Type B pancreatic cell (in vitro differentiated cells): ENCODE measurements at places on chromosomes 12 and 14.

GRCh38 chr12:105548626-105549025 is 218.1 kb downstream of the C12orf75 start:
- H3K27ac ChIP-seq = no peak overlapping the region
- H3K4me3 ChIP-seq = no peak overlapping the region
- peaks cover 1% of the 10 kb centered on the region for H3K4me1 ChIP-seq
- no peak for DNase-seq
- no peaks in the 10 kb centered on the region for H3K36me3 ChIP-seq

DNA sequence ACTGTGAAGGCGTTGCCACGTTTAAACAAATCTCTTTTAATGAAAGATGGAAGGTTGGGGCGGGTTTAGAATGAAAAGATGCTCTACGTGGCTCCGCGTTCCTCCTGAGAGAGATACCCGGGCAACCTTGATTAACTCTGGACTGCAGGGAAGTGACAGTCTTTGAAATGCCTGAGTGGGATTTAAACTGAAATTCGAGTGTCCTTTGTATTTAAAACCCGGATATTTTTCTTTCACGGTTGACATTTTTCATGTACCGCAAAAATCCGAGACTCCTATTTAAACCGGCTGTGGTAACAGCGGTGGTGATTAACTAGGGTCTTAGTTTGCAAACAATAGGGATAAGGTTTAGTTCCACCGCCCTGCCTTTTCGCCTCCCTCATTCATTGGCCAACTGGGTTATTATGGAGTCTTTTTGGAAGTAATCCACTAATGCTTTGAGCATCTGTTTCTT is 707 bp downstream of the G2E3 start:
- H3K4me1 ChIP-seq = peaks cover 19% of the 10 kb centered on the region
- H3K36me3 ChIP-seq = peaks cover 22% of the 10 kb centered on the region
- H3K27ac ChIP-seq = peak overlapping the region; percentile 98

DNA sequence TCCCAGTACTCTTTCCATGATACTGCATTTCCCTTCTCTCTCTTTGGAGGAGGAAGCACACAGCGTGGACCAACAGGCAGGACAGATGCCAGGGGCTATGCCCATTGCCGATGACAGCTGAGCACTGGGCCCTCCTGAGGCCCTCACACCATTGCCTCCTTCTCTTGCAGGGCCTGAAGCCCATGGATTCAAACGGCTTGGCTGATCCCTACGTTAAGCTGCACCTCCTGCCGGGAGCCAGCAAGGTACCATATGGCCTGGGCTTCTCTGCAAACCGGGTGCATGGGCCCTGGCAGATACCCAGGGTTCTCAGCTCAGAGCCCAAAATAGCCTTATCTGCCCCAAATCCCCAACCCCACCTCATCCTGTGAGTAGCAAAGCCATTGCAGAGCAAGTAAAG is 25.2 kb upstream of the OAS1 start:
- H3K27me3 ChIP-seq = peaks cover 64% of the 10 kb centered on the region
- no peaks in the 10 kb centered on the region for H3K36me3 ChIP-seq
- H3K27ac ChIP-seq = no peak overlapping the region
- no peaks in the 10 kb centered on the region for H3K4me1 ChIP-seq
- no peak for DNase-seq

- H3K4me1 ChIP-seq = peaks cover 18% of the 10 kb centered on the region
- H3K4me3 ChIP-seq = no peak overlapping the region
- no peaks in the 10 kb centered on the region for H3K27me3 ChIP-seq
- H3K27ac ChIP-seq = no peak overlapping the region
- H3K36me3 ChIP-seq = peaks cover 50% of the 10 kb centered on the region
Measured at GRCh38 chr12:12987421-12987820, 12.6 kb downstream of the HEBP1 start.

DNA sequence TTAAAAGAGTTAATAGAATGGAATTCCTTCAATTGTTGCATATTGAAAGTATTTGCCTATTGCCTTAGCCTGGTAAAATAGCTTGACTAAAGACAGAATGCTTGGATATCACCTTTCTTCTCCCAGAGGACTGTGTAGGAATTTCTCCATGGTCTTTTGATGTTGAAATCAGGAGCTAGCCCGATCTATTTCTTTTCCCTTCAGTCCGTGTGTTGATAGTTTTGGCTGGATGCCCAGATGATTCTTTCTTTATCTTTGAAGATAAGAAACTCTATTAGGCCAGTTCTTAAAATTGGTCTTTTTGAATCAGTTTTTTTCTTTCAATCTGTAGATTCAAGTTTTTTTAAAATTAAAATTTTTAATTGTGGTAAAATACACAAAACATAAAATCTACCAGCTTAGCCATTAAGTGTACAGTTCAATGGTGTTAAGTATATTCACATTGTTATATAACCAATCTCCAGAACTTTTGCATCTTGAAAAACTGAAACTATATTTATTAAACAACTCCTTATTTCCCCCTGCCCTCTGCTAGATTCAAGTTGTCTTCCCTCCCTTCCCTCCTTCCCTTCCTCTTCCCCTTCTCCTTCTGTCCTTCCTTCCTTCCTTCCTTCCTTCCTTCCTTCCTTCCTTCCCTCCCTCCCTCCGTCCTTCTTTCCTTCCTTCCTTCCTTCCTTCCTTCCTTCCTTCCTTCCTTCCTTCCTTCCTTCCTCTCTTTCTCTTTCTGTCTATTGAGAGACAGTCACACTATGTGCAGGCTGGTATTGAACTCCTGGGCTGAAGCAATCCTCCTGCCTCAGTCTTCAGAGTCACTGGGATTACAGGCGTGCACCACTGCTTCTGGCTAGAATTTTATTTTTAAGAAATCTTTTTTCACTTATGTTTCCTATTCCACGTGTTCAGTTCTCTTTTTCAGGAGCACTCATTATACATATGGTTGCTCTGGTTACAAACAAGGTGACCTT is 10.1 kb downstream of the LACRT start:
- H3K36me3 ChIP-seq = no peaks in the 10 kb centered on the region
- no peak overlapping the region for H3K27ac ChIP-seq
- no peak for DNase-seq
- H3K4me3 ChIP-seq = no peak overlapping the region

DNA sequence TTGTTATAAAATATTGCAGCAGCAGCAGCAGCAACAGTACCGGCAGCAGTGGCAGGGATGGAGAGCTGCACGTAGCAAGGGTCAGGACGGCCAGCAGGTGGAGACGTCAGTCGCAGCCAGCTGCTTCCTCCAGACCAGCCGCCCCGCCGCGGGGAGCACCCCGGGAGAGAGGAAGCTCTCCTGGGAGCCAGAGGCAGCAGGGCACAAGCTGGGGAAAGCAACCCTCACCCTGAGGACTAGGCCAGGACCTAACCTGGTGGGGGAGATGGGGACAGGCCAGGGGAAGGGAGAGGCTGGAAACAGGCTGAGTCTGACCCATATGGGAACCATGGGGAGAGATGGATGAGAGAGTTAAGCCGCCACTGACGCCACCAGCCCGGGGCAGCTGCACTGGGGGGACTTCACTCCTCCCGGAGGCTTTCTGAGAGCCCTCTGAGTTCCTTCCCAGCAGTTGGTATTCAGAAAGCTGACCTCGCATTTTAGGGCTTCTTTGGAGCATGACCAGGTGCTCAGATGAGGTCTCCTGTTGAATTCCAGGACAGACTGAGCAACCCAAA is 56.3 kb downstream of the SPTB start:
- H3K36me3 ChIP-seq = no peaks in the 10 kb centered on the region
- H3K27ac ChIP-seq = peak overlapping the region; percentile 61
- H3K4me3 ChIP-seq = peak overlapping the region; percentile 34
- H3K4me1 ChIP-seq = peaks cover 21% of the 10 kb centered on the region

GRCh38 chr14:22922294-22922693 is 3.3 kb upstream of the RBM23 start:
- peaks cover 46% of the 10 kb centered on the region for H3K36me3 ChIP-seq
- H3K27me3 ChIP-seq = peaks cover 4% of the 10 kb centered on the region
- DNase-seq = no peak
- H3K27ac ChIP-seq = no peak overlapping the region
- H3K4me1 ChIP-seq = peaks cover 29% of the 10 kb centered on the region
- no peak overlapping the region for H3K4me3 ChIP-seq

- H3K36me3 ChIP-seq = peaks cover 7% of the 10 kb centered on the region
- no peaks in the 10 kb centered on the region for H3K27me3 ChIP-seq
- no peak overlapping the region for H3K27ac ChIP-seq
- H3K4me1 ChIP-seq = no peaks in the 10 kb centered on the region
- DNase-seq = no peak
- no peak overlapping the region for H3K4me3 ChIP-seq
Measured at GRCh38 chr12:49515266-49515665, 23.6 kb upstream of the KCNH3 start.

DNA sequence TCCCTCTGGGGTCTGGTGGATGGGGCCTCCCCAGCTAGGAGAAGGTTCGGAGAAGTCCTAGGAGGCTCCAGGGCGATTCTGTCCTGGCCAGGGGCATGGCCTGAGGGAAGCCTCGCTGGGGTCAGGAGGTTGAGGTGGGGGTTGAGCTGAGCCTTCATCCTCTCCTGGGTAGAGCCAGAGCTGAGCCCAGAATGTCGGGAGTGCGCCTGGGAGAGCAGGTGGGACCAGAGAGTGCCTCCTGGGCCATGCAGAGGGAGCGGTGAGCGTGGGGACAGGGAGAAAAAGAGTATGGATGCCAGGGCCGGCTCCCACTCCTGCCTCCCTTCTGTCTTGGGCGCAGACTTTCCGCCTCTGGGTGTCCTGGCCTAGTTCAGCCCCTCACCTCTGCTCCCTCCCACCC is 13.1 kb downstream of the RPS6KL1 start:
- no peak overlapping the region for H3K4me3 ChIP-seq
- H3K27me3 ChIP-seq = no peaks in the 10 kb centered on the region
- peaks cover 8% of the 10 kb centered on the region for H3K4me1 ChIP-seq
- H3K36me3 ChIP-seq = no peaks in the 10 kb centered on the region
- DNase-seq = no peak
- H3K27ac ChIP-seq = no peak overlapping the region

DNA sequence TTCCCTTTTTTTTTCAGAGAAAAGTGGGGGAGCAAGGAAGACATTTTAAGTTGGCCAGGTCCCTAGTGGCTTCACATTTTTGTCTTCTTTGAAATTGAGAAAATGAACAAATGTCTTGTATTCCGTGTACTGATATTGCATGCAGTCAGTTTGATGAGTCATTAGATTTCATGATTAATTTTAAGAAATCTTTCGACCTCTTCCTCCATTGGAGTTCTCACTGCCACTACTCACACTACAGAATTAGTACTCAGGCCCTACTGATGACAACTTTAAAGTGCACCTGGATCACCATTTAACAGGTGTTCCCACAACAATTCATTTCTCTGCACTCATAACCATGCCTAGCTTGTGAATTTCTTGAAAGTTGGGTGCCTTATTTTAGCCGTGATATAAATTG is 50.5 kb downstream of the SAMD4A start:
- H3K27ac ChIP-seq = no peak overlapping the region
- no peak overlapping the region for H3K4me3 ChIP-seq
- H3K27me3 ChIP-seq = peaks cover 2% of the 10 kb centered on the region
- no peak for DNase-seq

GRCh38 chr12:5003025-5003666 is 40.5 kb upstream of the KCNA5 start:
- no peak overlapping the region for H3K4me3 ChIP-seq
- no peaks in the 10 kb centered on the region for H3K36me3 ChIP-seq
- H3K27ac ChIP-seq = peak overlapping the region; percentile 44
- H3K4me1 ChIP-seq = no peaks in the 10 kb centered on the region
